ENCODE measurements at places on chromosomes 4 and X.

GRCh38 chrX:13894888-13895565 is 78.1 kb upstream of the GPM6B start:
- no peak for DNase-seq

DNA sequence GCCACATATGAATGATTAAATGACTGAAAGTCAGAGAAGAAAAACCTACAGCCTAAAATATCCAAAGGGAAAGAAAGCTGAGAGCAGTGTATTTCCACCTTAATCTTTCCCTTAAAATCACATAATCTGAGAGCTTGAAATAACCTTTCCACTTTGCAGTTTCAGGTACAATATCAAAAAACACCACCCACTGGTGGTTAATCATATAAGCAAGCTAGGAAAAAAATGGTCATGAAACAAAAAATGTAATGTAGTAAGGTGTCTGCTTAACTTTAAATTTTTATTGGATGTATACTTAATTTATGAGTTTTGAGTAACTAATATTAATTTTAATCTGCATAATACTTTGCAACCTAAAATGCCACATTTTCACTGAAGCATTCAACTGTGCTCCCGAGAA is 3.2 kb downstream of the PRDM5 start:
- DNase-seq: no peak

- DNase-seq: no peak
Observed at GRCh38 chr4:45215976-45216542, 489.7 kb upstream of the GNPDA2 start.

DNA sequence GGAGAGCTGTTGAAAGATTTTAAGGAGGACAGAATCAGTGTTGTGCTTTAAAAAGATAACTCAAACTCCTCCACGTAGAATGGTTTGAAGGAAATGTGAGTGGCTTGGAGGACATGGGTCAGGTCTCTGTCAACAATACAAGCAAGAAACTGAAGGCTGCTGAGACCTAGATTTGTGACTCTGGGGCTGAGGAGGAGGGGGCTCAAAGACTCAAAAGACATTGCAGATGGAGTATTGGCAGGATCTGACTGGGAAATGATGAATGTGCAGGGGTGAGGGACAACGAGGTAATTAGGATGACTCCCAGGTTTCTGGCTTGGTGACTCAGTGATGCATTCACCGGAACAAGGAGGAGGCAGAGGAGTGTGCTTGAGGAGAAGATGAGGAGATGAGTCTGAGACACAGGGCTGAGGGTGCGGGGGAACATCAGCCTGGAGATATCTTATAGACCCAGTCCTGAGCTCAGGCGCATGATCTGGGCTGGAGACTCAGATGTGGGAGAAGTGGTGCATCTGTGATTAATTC is 3.3 kb upstream of the RPS4X start:
- DNase-seq: no peak

- no peak for DNase-seq
Observed at GRCh38 chr4:139076016-139076744, 60.6 kb downstream of the NOCT start.

GRCh38 chr4:89300499-89300898 is 7.1 kb downstream of the GPRIN3 start:
- DNase-seq: no peak

DNA sequence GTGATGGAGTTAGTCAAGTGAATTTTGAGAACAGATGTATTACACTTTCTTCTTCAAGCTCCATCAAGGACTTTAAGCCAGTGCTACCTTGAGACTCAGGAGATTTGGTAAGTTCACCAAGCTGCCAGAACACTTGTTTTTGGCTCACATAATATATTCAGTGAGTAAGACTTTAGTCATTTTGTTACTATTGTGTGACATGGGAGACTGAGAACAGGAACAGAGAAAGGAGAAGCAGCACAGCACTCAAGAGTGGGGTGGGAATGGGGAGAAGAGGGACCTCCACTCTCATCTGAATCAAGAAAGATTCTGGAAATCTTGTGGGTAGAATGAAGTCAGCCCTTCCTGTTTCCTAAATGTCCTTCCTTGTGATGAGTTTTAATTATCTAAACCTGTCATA is 87.3 kb upstream of the TET2 start:
- DNase-seq: no peak

GRCh38 chr4:119130365-119131065 is 5.1 kb upstream of the MYOZ2 start:
- no peak for DNase-seq

GRCh38 chr4:125994024-125994423 is 679.3 kb downstream of the FAT4 start:
- DNase-seq: no peak

DNA sequence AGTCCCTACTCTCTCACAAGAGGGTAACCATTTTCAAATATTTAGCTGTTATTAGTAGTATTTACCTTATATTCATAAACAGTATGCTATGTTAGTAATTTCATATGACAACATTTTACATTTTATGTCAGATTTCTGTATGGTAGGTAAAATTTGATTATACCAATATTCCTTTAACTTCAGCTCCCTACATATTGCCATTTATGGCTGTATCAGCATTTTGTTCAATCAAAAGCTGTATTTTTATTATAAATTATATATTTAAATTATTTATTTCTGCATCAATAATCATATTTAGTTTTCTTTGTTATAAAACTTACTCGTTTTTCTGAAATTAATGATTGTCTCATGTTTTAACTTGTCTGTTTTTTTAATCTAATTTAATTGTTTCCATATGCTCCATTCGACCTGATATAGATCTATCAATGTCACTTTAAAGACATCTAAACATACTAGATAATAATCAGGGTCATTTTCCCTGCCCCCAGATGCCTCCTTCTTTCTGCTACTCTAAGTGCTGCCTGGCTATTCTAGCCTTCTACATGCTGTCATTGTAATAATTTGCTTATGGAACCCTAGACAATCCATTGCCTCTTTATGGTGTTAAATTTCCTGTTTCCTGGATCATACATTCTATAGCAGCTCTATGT is 1976.7 kb upstream of the ADGRL3 start:
- DNase-seq: no peak

GRCh38 chr4:95676190-95676589 is 127.4 kb upstream of the UNC5C start:
- DNase-seq: no peak

DNA sequence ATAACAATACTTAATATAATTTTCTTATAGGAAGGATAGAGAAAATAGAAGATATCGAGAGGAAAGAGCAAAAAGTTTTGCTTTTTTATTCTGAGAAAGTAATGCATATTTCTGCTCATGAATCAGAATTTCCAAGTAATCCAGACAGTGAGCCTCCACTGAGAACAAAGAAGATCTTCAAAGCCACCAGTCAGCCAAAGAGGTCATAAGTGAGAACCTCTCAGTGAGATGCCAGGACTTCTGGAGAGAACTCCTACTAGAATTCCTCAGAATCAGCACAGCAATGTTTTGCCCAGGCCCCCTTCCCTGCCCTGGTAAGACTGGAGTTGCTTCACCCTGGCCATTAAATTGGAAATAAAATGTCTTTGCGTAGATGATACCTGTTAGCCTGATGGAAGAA is 254.4 kb upstream of the FAT4 start:
- no peak for DNase-seq

- DNase-seq: no peak
Observed at GRCh38 chr4:187289371-187289770, 565.7 kb upstream of the FAT1 start.

- DNase-seq: no peak
Observed at GRCh38 chr4:125115476-125115875, 199.3 kb upstream of the FAT4 start.

GRCh38 chrX:11429538-11430085 is 136.4 kb downstream of the AMELX start:
- DNase-seq: no peak

GRCh38 chr4:1084394-1084793 is 29.0 kb downstream of the RNF212 start:
- DNase-seq: no peak

DNA sequence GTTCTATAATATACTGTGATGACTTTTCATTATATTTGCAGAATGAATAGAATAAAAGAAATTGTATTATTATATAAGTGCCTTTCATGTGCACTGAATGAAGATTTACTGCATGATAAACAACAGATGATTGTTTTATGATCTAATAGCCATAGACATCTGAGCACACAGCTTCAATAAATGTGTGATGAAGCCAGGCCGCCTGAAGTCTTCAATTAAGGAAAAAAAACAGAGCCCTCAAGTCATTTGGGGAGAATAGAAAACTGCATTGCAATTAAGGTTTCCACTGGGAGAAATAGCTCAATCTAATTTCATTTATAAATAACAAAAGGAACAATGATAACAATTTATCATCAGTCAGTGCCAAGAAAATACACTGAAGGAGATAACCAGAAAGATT is 955.2 kb downstream of the FSTL5 start:
- no peak for DNase-seq

GRCh38 chr4:122003335-122003734 is 51.5 kb upstream of the TRPC3 start:
- DNase-seq: no peak

DNA sequence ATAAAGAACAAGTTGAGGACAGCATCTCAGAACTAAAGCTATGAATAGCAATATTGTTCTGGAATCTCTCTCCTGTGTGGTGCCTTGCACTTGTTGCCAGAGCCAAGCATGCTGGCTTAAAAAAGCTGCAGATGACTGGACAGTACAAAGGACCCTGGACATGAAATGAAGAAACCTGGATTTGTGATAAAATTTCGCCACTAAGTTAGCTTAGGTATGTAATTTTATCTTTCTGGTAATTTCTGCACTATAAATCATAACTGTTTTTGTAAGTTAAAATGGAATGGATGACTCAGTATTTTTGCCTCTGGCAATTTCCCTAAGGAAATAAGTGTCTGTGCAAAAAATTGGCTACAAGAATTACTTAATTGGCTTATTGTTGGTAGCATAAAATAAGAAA is 317.2 kb downstream of the CAMK2D start:
- no peak for DNase-seq

- no peak for DNase-seq
Observed at GRCh38 chr4:56118055-56118454, 169.3 kb downstream of the CEP135 start.

- DNase-seq: no peak
Observed at GRCh38 chr4:111986095-111986494, 159.2 kb upstream of the FAM241A start.

GRCh38 chrX:46737462-46737861 is 21.5 kb downstream of the SLC9A7 start:
- DNase-seq: no peak

- DNase-seq: no peak
Observed at GRCh38 chr4:84224522-84224921, 274.6 kb downstream of the NKX6-1 start.

DNA sequence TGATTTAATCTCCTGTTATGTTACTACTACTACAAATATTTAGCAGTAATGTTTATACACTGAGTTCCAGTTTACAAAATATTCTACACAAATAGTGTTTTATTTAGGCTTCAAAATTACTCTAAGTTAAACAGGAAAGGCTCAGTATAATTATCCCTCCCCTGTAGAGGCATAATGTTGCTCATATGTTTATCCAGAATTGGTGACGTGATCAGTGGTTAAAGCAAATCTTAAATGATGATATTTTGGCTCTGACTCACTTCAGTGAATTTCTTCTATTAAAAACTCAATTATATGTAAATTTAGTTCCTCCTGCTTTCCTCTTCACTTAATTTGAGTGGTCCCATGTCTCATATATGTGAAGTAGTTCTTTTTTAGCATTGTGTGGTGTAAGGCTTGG is 438.5 kb downstream of the ADGRL3 start:
- no peak for DNase-seq

- DNase-seq: no peak
Observed at GRCh38 chr4:120158046-120158445, 91.4 kb upstream of the MAD2L1 start.
